ENCODE measurements at places on chromosomes 3 and 15.

- no peak for DNase-seq
Observed at GRCh38 chr3:72576563-72576962, 271.7 kb downstream of the SHQ1 start.

GRCh38 chr3:59481776-59482400, 432.1 kb upstream of the CFAP20DC start:
- DNase-seq = no peak

- no peak for DNase-seq
Observed at GRCh38 chr3:187994221-187995042, 159.5 kb upstream of the LPP start.

DNA sequence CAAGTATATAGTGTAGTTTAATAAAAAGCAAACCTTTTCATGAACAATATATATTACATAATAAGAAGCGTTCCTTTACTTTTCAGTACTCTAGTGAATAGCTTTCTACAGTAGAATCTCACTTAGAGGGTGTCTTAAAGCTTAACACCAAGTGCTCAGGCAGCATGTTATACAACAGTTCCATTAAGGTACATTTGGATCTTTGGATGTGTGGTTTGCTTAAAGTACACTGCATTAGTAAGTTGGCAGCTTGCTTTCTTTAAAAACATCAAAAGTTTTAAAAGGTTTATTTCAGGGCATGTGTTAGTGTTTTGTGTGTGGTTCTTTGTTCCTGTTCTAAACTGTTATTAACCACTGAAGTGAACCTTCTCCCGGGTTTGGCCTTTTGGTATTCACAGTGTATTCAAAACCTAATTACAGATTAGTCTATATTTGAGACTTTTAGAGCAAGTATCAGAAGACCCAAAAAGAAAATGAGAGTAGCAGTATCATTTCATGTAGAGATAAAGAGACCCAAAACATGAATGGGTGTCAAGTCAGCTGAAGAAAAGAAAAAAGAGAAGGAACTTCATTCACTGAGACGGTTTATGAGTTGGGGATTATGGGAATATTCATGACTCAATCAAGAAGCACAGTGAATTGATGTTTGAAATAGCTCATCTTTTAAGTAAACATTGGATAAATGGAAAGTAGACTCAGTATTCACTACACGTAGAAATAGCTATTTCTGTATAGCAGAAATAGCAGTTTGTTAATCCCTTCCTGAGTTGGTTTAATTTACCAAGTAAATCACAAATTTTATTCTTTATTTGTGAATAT, 93.9 kb downstream of the OPA1 start:
- no peak for DNase-seq

- no peak for DNase-seq
Observed at GRCh38 chr15:24067733-24068501, 380.8 kb upstream of the NDN start.

DNA sequence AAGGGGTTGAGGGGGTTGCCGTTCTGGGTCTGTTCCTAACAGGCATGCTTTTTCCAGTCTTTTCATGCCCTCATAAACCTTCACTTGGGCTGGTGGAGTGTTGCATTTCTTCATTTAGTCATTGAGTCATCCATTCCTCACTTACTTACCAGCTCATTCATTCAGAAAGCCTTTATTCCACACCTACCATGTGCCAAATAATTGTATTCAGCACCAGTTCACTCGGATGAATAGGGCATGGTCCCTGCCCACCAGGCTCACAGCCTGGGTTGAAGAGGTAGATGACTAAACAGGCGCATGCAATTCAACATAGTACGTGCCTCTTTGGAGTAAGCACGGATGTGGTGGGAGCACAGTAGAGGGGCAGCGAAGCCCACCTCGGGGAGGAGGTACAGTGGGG, 35.1 kb upstream of the THSD4 start:
- no peak for DNase-seq
